ENCODE measurements at places on chromosomes 4 and X.

DNA sequence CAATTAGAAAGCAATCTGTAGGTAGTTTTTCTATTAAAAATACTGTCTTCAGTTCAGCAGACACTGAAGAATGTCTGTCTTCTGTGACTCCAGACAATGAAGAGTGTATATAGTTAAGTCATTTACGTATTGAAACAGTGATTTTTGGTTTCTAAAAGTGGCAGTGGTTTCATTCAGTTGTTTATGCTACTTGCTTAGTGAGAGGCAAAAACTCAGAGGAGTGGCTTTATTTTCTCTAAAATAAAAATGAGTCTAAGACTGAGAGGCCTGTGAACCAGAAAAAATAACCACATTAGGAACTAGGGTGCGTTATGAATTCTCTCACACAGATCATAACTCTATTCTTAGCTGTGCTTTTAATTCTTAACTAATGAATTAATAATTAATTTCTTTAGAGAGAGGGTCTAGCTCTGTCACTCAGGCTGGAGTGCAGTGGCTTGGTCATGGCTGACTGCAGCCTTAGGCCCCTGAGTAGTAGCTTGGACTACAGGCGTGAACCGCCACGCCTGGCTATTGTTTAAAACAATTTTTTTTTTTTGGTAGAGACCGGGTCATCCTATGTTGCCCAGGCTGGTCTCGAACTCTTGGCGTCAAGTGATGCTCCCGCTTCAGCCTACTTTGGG, 31.4 kb downstream of the FREM3 start:
- no peak for DNase-seq

GRCh38 chr4:127709456-127709855, 20.7 kb upstream of the SLC25A31 start:
- no peak for DNase-seq

DNA sequence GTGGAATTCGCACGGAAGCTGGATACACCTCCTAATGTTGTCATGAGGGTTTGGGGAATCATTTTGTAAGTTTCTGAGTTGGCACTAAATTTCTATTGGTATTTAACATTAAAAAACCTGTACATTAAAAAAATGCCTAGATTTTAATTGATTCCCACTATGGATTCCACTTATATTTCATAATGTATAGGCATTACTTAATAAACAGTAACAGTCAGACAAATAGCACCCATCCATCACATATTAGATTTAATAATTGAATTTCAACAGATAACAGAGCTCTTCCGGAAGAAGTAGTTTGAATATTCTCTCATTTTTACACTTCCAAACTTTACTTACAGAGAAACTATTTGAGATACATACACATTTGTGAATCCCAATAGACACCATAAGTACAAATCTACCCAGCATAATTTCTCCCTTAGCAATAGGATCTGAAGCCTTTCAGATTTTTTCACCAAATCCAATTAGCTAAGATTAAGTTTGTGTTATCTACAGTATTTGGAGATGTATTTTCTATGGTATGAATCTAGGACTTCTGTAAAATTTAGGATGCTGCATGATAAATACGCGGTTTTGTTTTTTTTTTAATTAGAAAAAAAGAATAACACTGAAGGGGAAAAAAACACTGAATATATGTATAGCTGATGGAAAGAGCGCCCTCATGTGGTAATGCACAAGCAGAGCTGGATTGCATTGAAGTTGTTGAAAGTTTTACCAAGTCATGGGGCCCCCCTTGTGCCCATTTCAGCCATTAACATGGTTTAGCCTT, 12.2 kb upstream of the ODAM start:
- DNase-seq: no peak

- no peak for DNase-seq
These were observed 149.1 kb upstream of the USP38 start for GRCh38 chr4:143035661-143036060.

GRCh38 chr4:24768604-24769003, 26.8 kb upstream of the SOD3 start:
- DNase-seq: no peak

DNA sequence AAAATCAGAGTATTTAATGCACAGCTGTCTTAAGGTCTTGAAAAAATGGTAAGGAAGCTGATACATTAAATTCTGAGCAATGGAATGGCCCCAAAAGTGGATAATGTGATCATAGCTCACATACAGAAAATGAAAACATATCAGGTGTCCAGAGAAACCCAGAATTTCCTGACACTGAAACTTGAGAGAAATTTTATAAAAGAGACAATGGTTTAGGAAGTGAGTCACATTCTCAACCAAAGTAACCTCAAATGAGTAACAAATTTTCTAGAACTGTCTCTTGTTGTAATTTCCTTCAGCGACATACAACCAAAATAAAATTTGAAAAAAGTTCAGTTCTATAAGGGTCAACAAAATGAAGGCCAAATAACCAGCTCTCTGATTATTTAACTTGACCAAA, 37.4 kb upstream of the PACRGL start:
- DNase-seq: no peak

- no peak for DNase-seq
These were observed 57.0 kb downstream of the MAPK10 start for GRCh38 chr4:86302830-86303229.

- no peak for DNase-seq
These were observed 2.6 kb upstream of the DOCK11 start for GRCh38 chrX:118493016-118493415.

- DNase-seq: no peak
These were observed 592.2 kb downstream of the SMARCA1 start for GRCh38 chrX:128931071-128931470.

DNA sequence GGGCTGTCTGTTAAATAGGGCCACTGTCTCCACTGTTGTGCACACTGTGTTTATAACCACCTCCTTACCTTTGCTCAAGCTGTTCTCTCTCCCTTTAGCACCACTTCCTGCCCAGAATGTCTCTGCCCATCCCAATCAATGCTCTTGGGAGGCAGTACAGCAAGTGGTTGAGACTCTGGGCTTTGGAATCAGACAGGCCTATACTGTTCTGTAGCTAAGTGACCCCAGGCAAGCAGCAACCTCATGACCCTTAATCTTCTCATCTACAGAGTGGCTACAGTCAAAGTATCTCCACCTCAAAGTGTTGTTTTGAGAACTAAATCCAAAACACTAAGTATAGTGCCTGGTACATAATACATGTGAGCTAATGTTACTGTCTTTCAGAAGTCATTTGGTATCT, 3.8 kb upstream of the TXK start:
- DNase-seq: no peak

- DNase-seq: no peak
These were observed 13.5 kb downstream of the RXFP1 start for GRCh38 chr4:158535130-158535614.

GRCh38 chrX:130841776-130842175, 61.2 kb downstream of the ENOX2 start:
- DNase-seq: no peak

- no peak for DNase-seq
These were observed 4.0 kb upstream of the NKX3-2 start for GRCh38 chr4:13548059-13548983.

DNA sequence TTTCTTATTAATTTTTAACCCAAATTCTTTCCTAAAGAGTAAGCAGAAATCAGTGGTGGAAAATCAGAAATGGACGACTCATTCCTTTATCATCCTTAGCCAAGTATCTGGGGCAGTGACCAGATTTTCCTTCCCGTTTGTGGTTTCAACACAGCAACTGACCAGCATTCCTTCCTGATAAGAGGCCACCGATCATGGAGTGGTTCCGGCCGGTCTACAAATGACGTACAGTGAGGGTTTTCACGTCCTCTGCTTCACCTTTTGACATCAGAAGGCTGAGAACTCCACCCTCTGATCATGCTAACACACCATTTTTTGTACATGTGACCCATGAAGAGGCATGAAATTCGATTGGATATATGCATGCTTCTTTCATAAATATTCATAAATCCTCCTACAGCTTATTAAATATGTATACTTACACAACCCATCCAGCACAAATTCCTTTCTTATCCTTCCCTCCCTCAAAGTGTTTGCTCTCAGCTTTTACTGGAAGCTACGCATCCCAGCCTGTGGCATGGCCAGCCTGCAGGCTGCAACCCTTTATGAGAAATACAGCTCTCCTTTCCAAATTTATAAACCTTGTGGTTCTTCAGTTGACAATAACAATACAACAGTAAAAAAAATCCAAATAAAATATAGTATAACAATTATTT, 173.0 kb upstream of the CASK start:
- DNase-seq: no peak

GRCh38 chrX:107507093-107507743, 57.8 kb downstream of the FRMPD3 start:
- no peak for DNase-seq

DNA sequence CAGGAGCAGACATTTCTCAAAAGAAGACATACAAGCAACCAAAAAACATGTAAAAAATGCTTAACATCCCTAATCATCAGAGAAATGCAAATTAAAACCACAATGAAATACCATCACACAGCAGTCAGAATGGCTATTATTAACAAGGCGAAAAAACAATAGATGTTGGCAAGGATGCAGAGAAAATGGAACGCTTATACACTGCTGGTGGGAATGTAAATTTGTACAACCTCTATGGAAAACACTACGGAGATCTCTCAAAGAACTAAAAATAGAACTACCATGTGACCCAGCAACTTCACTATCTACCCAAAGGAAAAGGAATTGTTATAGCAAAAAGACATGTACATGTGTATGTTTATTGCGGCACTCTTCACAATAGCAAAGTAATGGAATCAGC, 71.5 kb downstream of the PPP4R3C start:
- DNase-seq: no peak

DNA sequence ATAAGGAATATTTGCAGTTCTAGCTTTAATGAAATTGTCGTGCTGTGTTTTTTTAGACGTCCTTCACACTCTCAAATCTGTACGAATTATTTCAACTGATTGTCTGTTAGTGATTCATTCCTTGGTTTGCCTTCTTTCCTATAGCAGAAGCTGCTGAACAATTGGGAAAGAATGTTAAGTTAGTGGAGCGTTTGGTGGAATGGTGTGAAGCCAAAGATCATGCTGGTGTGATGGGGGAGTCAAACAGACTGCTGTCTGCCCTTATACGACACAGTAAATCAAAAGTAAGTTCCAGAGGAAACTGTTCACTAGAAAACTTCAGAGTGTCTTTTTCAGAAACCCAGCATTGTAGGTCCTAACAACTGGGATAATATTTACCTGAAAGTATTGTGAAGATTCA, 159.9 kb downstream of the RAP1GDS1 start:
- DNase-seq: no peak

- DNase-seq: no peak
These were observed 102.4 kb upstream of the DCAF12L1 start for GRCh38 chrX:126655061-126655460.

DNA sequence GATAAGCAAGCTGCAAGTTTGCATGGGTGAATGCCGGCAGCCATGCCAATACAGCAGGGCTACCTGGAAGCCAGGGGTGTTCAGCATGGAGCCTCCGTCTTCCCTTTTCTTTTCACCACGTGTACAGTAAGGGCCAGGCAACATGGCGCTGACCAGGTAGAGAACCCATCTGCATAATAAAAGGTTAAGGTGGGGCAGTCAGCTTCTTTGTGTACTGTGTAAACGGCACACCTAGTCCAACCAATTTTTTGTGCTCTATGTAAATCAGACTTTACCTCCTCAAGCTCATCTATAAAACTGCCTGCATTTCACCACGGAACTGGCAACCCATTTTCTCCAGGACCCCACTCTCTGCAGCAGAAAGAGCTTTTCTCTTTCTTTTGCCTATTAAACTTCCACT, 286.8 kb upstream of the VCX3A start:
- DNase-seq: no peak

- no peak for DNase-seq
These were observed 64.2 kb downstream of the DCUN1D4 start for GRCh38 chr4:51907006-51907669.

- DNase-seq: no peak
These were observed 2.0 kb downstream of the DAPP1 start for GRCh38 chr4:99818661-99819060.

Data from activated T-helper 9 cell treated with anti-CD3 and anti-CD28 coated beads, Interleukin-2, amount 50 U/mL, for 16 hours (primary cell).